ENCODE measurements at places on chromosomes 5 and 9. TPM values are rescaled to one million over a fixed set of nuclear protein-coding genes. Genes with fewer than 3 reads are reported as not detected.

DNA sequence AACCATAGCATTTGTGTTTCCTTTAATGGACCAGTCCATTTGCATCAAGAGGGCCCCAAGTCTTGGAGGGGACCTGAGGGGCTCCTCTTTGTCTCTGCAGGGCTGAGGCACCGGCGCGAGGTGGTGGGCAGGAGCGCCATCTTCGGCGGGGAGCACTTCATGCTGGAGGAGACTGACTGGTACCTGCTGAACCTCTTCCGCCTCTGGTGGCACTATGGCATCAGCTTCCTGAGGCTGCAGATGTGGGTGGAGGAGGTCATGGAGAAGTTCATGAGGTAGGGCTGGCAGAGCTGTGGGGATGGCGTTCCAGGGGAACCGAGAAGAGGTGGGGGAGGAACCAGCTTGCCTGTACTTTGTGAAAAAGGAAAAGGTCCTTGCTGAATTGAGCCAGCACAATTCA is 6.1 kb downstream of the PCYOX1L start:
- no peak for DNase-seq

DNA sequence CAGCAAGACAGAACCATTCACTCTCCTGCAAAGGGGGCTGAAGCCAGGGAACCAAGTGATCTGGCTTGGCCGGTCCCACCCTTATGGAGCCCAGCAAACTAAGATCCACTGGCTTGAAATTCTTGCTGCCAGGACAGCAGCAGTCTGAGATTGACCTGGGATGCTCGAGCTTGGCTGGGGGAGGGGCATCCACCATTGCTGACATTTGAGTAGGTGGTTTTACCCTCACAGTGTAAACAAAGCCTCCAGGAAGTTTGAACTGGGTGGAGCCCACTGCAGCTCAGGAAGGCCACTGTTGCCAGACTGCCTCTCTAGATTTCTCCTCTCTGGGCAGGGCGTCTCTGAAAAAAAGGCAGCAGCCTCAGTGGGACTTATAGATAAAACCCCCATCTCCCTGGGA is 60.5 kb downstream of the TNFSF8 start:
- DNase-seq: no peak

The NR5A1 gene
- total RNA-seq: 0.14 TPM

DNA sequence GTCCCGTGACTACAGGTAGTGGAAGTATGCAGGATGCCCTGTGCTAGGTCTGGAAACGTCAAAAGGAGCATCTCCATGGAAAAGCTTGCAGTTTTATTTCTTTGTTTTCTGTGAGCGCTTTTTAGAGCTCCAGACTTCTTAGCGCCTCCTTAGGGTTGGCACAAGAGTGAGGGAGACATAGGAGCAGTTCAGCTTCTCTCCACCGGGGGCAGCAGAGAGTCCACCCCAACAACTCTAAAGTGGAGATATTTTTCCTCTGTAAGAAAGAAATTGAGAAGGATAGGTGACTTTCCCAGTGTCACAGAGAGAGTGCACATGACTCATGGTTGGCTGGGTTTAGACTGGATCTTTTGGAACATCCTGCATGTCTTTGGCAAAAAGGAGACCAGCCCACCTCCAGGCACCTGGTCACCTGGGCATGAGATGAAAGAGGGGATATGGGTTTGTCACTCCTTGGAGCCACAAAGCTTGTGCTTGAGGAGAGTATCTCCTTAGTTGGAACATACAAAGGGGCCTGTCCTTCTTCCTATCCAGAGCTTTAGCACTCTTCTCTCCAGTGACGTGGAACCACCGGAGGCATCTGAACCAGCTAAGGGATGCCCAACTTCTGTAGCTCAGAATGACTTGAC is 637.7 kb downstream of the SEMA5A start:
- no peak for DNase-seq

GRCh38 chr5:172153695-172154094 is 34.3 kb downstream of the STK10 start:
- no peak for DNase-seq

The SERF1A gene
- total RNA-seq: 8.9 TPM

GRCh38 chr5:78888580-78889368 is 96.3 kb downstream of the ARSB start:
- no peak for DNase-seq

The BASP1 gene
- 31.4 TPM for total RNA-seq

Measured in posterior vena cava (tissue), 2 donors.